Urothelium cell line (cell line): ENCODE measurements at places on chromosomes 4 and X.

DNA sequence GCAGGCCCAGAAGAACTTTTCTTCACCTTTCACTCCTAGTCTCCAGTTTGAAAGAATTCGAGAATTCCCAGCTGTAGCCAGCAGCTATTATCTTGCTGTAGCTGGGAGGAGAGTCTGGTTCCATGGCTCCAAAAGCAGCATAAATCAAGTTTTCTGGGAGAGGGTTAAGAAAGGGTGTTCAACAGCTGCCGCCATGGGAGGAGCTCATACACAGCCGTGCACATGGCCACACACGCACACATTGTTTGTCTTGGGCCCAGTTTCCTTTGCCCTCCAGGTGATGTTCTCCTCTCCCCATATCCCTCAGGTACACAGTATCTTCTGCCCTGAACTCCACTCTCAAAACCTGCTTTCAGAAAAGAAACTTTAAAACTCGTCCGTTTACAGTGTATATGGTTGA is 4.1 kb upstream of the GPC3 start:
- DNase-seq, result no peak

DNA sequence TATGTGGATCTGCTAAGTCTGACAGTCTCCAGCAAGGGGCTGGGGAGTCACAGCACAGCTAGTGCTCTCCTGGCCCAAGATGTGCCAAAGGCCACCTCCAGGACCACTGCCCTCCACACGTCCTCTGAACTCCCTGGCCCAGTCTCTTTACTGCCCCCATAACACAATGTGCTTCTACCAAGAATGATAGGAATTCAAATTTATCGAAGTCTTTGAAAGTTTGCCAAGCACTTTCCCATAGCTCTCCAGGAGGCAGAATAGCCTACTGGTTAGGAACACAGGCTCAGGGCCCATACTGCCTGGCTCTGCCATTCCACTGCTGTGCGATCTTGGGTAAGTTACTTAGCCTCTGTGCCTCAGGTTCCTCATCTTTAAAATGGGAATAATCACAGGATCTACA is 86.7 kb downstream of the NHSL2 start:
- no peak for DNase-seq

- no peak for DNase-seq
Observed at GRCh38 chrX:110188701-110189558, 129.0 kb downstream of the AMMECR1 start.

DNA sequence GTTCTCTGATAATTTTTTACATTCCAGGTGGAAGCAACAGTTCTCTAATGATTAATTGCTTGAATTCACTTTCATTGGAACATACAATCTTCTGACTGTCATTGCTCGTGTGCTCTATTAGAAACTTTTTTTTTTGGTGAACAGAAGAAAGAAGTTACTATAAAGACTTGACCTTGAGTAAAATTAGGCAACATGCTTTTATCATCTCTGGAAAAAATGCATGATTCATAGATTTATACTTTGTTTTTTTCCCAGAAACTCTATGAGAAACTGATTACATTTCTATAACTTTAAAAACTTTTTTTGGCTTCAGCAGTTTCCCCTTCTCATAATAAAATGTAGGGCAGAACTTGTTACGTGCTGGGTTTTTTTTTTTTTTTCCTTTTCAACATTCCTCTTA is 167.6 kb downstream of the ARHGAP10 start:
- DNase-seq, result no peak

GRCh38 chr4:78032446-78032845 is 24.7 kb upstream of the FRAS1 start:
- DNase-seq, result no peak

GRCh38 chr4:87865288-87865687 is 32.5 kb downstream of the MEPE start:
- DNase-seq, result no peak

DNA sequence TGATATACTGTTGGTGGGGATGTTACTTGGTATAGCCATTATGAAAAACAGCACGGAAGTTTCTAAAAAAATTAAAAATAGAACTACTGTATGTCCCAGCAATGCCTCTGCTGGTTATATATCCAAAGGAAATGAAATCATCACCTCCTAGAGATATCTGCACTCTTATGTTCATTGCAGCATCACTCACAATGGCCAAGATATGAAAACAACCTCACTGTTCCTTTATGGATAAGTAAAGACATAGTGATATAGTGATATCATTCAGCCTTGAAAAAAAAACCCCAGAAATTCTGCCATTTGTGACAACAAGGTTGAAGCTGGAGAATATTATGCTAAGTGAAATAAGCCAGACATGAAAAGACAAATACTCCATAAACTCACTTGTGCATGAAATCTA is 543.8 kb upstream of the SLIT2 start:
- no peak for DNase-seq

DNA sequence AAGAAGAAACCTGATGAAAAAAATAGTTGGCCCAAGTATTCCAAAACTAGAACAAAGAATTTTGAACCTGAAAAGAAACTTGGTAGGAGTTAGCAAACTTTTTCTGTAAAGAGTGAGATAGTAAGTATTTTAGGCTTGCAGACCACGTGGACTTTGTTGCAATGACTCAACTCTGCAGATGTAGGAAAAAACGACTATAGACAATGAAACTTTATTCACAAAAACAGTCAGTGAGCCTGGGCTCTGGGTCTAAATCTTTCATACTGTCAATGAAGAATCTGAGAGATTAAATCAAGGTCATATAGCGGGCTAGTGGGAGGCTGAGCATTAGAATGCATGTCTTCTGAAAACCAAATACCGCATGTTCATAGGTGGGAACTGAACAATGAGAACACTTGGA is 23.0 kb downstream of the SH3D19 start:
- DNase-seq, result no peak

DNA sequence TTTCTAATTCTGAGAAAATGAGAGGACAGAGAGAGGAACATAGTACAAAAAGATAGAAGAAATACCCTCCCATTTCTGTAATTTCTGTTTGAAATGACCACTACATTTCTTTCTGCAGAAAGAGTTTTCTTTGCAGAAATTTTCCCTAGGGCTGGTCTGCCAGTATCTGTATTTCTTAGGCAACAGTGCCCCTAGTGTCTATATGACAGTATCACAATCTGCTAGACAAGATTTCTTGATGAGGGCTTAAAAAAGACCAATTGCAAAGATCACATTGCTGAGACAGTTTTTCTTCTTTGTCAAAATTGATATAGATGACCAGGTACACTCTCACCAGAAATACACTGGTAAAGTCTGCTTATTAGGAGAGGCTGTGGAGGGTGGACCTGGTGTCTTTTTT is 81.0 kb upstream of the ZDHHC15 start:
- DNase-seq, result peak; percentile 16

DNA sequence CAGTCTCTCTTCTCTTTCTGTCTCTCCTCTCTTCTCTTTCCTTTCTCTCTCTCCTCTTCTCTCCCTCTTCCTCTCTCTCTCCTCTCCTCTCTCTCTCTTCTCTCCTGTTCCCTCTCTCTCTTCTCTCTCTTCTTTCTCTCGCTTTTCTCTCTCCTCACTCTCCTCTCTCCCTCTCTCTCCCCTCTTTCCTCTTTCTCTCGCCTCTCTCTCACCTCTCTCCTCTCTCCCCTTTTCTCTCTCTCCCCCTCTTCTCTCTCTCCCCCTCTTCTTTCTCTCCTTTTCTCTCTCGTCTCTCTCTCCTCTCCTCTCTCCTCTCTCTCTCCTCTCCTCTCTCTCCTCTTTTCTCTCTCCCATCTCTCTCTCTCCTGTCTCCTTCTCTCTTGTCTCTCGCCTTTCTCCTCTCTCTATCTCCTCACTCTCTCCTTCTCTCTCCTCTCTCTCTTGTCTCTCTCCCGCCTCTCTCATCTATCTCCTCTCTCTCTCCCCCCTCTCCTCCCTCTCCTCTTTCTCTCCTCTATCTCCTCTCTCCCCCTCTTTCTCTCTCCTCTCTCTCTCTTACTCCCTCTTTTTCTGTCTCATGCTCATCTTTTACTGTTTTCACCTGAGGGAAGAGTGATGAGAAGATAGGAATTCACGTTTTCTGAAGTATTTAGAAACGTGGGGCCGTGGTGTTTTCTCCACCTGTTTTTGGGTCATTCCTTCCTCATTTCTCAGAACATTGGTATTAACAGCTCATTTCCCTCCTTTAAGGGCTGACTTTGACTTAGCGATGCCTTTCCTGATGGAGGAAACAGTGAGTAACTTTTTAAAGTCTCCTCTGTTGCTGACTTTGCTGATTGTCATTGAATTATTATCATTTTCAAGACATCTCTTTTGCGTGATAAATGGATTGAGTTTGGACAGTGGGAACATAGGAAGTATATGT is 80.6 kb upstream of the CD99 start:
- no peak for DNase-seq

- no peak for DNase-seq
Observed at GRCh38 chrX:40224658-40225057, 126.9 kb upstream of the BCOR start.

DNA sequence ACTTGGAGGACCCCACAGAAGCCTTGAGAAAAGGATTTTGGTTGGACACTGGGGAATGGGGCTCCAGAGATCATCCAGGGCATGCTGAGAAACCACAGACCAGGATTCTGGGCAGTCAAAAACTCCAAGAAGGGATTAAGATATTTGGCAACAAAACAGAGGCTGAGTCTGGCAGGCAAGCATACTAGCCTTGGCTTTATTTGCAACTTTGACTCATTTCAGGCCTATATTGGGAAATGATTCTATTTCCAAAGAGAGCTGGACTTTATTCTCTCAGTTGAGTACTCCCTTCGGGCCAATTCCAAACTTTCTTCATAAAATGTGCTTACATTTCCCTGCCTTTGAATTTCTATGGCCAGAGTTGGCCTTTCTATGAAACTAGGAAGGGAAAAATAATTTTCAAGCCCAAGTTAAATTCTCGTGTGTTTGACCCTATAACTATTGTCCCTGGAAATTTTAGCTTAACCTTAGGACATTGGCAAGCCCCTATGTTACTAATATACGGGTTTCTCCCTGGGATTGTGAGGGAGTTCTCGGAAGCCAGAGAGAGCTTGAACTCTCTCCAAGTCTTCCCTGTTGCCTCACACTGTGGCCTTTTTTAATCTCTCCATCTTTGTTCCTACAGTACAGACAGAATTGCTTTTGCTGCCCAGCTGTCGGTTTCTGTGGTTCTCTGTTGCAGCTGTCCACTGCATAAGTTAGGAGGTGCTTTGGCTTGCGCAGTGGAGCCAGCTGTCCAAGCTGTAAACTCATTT is 112.6 kb upstream of the FAM9A start:
- no peak for DNase-seq

- DNase-seq, result no peak
Observed at GRCh38 chrX:143500751-143501150, 16.5 kb downstream of the SPANXN3 start.

- no peak for DNase-seq
Observed at GRCh38 chr4:59837751-59838150, 1362.4 kb upstream of the ADGRL3 start.

- DNase-seq, result no peak
Observed at GRCh38 chrX:18290200-18290599, 64.3 kb downstream of the SCML2 start.

DNA sequence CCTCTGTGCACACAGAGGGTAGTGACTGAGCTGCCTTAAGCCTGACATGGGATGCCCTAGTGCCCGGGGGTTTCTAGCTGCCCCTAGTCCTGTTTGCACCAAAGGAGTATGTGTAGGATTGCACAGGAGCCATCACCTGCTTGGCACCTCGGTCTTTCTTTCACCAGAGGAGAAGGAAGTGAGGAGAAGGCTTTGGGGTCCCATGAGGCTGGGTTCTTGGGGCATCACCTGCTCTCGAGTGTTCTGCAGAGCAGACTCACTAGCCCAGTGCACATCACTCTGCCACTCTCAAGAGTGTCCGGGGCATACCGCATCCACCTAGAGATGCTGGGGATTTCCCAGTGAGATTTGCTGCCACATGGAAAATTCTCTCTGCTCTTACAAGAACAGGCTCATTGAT is 40.5 kb upstream of the GPR78 start:
- DNase-seq, result no peak

GRCh38 chrX:119340606-119341205 is 58.4 kb upstream of the SLC25A43 start:
- no peak for DNase-seq

DNA sequence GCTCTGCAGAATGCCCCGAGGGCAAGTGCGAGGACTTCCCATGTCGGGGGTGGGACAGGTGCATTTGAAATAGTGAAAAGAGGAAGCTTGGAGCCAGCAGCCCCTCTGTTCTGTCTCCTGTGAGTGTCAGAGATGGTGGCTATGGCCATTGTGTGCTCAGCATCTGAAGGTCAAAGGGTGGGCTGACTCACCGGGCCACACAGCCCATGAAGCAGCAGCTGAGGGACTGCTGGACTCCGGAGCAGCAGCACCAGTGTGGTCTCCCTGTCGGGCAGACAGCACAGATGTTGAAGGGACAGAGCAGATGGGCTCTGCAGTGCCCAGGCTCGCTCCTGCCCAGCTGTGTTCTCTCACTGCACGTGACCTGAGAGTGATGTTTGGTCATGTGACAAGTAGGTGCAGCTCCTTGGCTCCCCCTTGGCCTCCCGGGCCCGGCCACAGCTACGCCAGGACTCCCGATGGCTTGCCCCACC is 53.5 kb downstream of the TBC1D14 start:
- DNase-seq, result no peak

DNA sequence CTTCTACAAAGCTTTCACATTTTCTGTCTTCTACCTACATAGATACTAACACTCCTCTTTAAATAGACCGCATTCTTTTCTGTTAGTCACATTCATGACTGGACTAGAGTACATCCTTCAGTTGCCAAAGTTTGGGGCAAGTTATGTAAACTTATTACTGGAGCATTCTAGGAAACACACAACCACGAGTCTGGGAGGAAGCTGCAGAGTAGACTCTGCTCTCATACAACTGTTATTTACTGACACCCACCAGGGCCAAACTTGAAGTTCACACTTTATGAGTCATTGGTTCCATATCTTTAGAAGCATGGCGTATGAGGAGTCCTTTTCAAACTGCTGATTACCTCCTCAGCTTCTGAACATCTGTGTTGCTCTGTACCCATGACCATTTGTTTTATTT is 87.0 kb downstream of the RNF150 start:
- peak; percentile 53 for DNase-seq

DNA sequence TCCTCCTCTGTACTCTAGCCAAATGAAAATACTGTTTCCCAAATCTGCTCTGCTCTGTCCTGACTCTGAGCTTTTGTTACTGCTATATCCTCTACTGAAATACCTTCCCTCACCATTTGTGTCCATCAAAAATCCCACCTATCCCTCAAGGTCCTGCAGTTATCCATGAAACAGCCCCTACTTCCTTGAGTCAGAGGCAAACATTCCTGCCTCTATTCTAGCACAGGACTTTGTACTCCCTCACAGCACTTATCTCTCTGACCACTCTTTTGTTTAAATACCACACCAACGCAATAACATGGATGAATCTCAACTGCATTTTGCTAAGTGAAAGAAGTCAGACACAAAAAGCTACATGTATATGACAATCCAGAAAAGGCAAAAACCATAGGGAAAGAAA is 10.5 kb upstream of the RNF128 start:
- no peak for DNase-seq

GRCh38 chrX:130184857-130185256 is 13.1 kb downstream of the RAB33A start:
- no peak for DNase-seq

DNA sequence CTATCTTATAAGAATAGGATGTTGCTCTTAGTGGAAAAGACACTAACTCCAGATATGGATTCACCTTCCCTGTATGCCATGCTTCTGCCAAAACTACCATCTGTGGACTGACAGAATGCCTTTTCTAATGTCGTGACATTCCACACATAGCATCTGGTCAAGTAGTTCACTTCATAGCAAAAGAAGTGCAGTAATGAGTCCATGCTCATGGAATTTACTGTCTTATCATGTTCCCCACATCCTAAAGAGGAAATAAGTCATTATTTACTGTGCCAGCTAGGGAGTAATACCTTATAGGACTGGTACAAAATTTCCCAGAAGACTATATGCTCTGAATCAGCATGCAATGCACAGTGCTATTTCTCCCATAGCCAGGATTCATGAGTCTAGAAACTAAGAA is 562.4 kb downstream of the TLL1 start:
- peak; percentile 21 for DNase-seq
